ENCODE measurements at places on chromosomes 11 and 22.

- DNase-seq, result no peak
These were observed 13.1 kb downstream of the PACS1 start for GRCh38 chr11:66082946-66083698.

GRCh38 chr22:44111562-44112155 is 69.1 kb upstream of the PARVG start:
- no peak for DNase-seq

GRCh38 chr11:10355257-10355661 is 50.4 kb downstream of the ADM start:
- DNase-seq, result peak; percentile 85

DNA sequence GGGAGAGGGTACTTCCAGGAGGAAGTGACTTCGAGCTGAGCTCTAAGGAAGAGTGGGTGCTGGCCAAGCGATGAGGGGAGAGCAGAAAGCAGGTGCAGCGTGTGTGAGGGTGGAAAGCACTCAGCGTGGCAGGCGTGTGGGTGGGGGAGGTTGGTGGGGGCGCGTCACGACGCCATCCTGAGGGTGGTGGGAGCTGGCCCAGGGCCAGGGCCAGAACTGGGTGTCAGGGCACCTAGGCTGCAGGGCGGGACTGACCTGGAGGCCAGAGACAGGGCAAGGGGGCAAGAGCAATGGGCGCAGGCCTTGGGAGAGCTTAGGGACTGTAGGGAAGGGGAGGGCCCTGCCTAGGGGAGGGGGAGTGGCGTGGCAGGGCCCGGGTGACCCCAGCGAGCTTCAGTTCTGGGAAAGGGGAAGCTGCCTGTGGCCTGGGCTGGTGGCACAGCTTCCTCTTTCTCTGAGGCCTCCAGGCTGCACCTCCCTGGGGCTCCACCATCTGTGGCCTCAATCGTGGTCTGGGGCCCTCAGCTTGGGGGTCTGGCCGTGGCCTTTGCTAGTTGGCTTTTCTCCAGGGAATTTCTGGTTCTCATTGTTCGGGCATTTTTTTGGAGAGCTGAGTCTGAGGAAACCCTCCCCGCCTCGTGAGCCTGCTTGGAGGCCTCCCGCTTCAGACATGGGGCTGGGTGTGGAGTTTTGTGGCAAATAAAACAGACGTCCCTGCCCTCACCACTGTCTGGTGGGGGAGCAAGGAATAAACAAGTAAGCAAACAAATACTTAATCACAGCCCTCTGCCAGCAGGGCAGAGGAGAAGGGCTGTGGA is 8.9 kb downstream of the RELT start:
- DNase-seq, result peak; percentile 96

GRCh38 chr22:35375031-35375430 is 5.9 kb upstream of the HMOX1 start:
- DNase-seq, result peak; percentile 90

DNA sequence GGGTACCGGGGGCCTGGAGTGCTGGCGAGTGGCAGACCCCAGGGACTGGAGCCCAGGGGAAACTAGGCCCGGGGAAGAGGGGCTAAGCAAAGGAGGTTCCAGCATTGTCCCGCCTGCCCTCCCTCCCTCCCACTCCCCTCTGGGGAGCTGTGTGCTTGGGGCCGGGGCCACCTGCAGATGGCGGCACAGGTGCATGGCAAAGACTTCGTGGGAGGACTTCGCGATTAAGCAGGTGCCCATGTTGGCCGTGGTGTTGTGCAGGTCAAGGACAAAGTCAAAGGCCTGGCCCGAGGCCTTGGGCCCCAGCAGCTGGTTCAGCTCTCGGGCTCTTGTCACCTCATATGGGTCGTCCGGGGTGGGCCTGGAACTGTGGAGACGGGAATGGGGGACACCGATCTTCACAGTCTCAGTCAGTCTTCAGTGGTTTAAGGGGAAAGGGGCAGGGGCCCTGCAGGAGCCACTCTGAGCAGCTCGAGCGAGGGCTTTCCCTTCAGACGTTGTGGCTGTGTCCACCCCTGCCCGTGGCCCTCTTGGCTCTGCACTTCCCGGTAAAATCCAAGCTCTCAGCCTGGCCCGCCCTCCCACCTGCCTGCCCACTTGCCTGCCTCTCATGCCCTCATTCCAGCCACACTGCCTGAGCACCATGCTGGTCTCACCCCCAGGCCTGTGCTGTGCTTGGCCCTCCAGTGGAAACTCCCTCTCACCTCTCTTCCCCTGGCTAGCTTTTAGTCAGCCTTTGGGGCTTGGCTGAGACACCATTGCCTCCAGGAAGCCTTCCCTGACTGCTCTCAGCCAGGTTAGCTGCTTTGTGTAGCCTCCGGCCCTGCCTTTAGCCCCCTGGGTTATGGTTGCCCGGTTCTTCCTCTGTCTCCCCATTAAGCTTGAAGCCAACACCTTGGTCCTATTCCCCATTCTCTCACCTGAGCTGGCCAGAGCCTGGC is 4.7 kb downstream of the ACY3 start:
- DNase-seq, result no peak

DNA sequence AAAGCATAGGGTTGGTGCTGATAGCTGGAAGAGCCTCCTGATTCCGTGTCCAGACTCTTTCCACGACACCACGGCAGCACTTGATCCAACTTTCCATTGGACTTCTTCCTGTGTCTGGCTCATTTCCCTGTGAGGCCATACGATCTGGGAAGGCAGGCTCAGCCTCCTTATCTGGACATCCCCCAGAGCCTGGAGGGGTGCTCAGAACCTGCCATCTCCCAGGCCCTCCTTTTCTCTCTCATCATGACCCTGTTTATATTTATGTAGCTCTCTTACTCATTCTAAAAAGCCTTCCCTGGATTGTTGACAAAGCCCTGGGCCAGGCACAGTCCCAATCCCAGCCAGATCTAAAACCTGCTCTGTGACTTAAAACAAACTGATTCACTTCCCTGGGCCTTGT is 7.8 kb upstream of the BCL9L start:
- no peak for DNase-seq

- DNase-seq, result no peak
These were observed 42.3 kb downstream of the FAM168A start for GRCh38 chr11:73555615-73556014.
